ENCODE measurements at places on chromosomes 7 and 10. TPM values are rescaled to one million over a fixed set of nuclear protein-coding genes. Genes with fewer than 3 reads are reported as not detected.

GRCh38 chr10:86334488-86335085 is 32.0 kb downstream of the GRID1 start:
- DNase-seq: no peak

DNA sequence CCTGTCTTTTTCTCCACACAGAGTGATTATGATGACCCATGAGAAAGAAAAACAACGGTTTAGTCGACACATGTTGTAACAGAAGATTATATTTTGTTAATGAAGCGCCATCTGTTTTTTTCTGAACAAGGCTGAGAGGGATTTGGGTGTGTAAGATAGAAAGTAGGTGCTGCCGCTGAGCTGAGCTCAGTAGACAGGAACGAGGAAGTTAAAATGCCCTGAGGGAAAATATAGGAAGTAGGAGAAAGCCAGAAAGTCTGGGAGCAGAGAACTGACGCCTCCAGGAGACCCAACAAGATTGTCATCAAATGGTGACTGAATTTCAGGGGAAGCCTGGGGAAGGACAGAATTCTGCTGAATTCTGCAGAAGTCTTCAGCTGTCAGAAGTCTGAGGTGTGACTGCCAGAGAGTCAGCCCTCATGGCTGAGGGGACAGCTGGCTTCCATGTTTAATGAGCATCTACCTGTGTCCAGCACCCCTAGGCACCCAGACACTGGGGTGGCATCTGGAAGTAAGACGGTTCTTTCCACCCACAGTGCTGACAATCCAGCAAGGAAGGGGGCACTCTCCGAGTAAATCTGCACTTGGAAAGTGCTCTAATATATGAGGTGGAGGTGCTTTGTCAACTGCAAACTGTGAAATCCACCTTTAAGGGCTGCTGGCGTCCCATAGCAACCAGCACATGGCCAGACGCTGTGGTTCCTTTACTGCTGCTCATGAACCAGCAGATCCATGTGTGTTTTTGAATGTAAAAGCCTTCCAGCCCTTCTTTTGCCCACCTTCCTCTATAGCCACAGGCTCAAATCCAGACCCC is 12.5 kb upstream of the TSPAN15 start:
- DNase-seq: no peak

DNA sequence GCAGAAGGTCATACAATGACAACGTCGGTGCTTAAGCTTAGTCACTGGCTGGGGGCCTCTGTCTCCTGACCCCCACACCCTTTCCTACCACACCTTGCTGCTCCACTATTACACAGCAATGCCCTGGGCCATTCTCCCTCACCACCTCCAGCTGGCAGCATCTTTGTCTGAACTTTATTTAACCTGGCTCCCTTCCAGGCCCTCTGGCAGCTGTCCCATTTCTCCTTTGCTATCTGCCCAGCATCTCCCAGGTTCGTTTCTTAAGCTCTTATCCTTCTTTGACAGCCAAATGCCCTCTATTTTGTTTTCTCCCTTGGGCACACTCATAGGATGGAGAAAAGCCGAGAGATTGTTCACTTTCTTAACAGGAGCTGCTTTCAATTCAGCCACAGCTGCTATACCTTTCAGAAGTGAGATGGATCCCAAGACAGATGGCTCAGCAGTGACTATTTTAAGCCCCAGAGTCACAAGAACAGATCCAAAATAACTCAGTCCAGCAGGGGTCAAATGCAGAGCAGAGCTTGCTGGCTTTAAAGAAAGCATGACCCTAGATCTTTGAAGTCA is 1277.1 kb upstream of the AUTS2 start:
- no peak for DNase-seq

ZNF775 gene
- total RNA-seq: 7.1 TPM

PDE1C gene
- total RNA-seq: 2.1 TPM

FBXO24 gene
- 0.34 TPM for total RNA-seq

OR2A42 gene
- total RNA-seq: not detected

WASHC2A gene
- total RNA-seq: 75.5 TPM

Measured in left colon (tissue), 2 donors.